ENCODE measurements at places on chromosomes 4 and X.

DNA sequence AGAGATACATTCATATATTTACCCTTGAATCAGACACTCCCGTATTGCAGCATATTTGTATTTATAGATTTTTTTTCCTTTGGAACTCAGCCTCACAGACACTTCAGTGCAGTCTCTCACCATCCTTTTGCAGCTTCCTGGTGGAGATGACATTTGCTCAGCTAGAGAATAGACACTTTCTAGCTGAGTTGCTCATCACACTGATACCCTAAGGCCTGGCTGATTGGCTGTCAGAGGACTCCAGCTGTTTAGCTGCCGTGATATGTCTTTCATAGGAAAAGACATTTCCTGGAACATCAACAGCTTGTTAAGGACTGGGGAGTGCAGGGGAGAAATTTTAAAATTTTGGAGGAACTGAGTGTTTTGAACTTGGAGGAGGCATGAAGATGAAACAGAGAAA is 429.6 kb downstream of the SMARCA1 start:
- DNase-seq, result no peak

GRCh38 chr4:35836596-35836995 is 407.7 kb downstream of the ARAP2 start:
- DNase-seq, result no peak

- no peak for DNase-seq
Observed at GRCh38 chrX:53246231-53246630, 21.2 kb upstream of the KDM5C start.

GRCh38 chr4:54187148-54187547 is 41.9 kb upstream of the PDGFRA start:
- no peak for DNase-seq

- no peak for DNase-seq
Observed at GRCh38 chr4:60884587-60884986, 315.5 kb upstream of the ADGRL3 start.

GRCh38 chrX:45781901-45782553 is 581.4 kb upstream of the DIPK2B start:
- DNase-seq, result no peak

DNA sequence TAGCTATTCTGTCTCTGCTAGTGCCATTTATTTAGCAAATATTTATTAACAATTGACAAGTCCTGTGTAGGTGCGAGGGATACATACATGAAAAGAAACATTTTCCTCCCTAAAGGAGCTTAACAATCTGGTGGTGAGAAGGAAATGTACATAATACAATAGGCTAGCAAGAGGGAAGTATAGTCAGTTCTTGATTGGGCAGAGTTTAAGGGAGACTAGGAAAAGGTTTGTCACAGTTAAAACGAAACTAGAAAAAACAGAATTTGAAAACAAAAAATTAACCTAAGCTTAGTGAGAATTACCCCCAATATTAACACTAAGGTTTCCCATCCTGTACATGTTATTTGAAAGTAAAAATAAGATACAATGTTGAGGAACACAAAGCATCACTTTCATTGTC is 8.6 kb upstream of the MAML3 start:
- DNase-seq, result no peak

- no peak for DNase-seq
Observed at GRCh38 chr4:41212616-41213203, 1.6 kb downstream of the APBB2 start.

GRCh38 chr4:103786014-103786413 is 66.2 kb upstream of the TACR3 start:
- DNase-seq, result no peak

DNA sequence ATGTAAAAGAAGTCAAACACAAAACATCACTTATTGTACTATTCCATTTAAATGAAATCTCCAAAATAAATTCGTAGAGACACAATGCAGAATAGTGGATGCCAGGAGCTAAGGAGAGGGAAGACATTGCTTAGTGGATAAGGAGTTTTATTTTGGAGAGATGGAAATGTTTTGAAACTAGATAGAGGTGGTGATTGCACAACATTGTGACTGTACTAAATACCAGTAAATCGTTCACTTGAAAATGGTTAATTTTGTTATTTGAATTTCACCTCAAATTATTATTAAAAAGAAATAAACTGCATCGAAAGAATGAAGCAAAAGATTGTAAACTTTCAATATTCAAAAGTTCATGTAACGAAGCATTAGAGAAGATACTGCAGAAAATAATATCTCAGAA is 9.7 kb upstream of the ACSL4 start:
- no peak for DNase-seq

- DNase-seq, result no peak
Observed at GRCh38 chr4:52368895-52369294, 290.2 kb downstream of the USP46 start.

- no peak for DNase-seq
Observed at GRCh38 chr4:10958226-10958856, 273.8 kb upstream of the CLNK start.

GRCh38 chrX:46341767-46342322 is 203.4 kb downstream of the ZNF674 start:
- DNase-seq, result no peak

- DNase-seq, result no peak
Observed at GRCh38 chr4:145083891-145084605, 13.9 kb downstream of the ANAPC10 start.

DNA sequence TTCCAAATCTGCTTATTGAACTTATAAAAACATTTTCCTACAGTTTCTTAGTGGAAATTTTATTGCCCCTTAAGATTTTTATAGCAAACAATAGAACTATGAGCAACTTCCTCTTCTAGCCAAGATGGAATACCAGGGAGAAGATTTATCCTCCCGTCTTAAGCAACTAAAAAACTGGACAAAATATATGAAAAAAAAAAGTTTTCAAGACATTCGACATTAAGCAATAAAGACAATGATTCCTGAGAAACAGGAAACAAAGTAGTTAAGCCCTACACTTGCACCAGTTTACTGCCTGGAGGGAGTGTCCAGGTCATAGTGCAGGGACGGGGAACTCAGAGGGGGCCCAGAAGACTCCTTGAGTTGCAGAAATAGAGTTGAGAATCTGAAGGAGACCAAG is 516.1 kb upstream of the DIPK2B start:
- no peak for DNase-seq

All from activated CD8-positive, alpha-beta memory T cell treated with anti-CD3 and anti-CD28 coated beads for 4 hours (primary cell).